ENCODE measurements at places on chromosomes 4 and X.

- peak; percentile 21 for DNase-seq
Observed at GRCh38 chrX:115367455-115367854, 77.9 kb downstream of the LUZP4 start.

- no peak for DNase-seq
Observed at GRCh38 chr4:147839200-147839599, 107.3 kb downstream of the ARHGAP10 start.

DNA sequence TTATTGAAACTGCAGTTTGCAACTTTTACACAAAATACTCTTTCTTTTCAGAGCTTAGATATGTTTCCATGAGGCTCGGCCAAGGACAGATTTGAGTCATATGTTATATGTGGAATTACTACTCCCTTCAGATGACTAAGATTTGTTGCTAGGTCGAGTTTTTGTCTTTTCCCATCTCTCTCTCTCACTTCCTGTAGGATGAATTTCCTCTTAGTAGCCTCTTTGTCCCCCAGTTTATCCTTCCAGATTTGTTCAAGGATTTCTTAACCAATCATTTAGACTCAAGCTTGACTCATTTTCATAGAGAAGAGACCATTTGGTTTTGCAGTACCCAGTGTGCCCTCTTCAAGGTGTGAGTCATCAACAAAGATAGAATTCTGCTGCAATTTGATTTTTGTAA, 209.2 kb downstream of the GLUD2 start:
- peak; percentile 10 for DNase-seq

DNA sequence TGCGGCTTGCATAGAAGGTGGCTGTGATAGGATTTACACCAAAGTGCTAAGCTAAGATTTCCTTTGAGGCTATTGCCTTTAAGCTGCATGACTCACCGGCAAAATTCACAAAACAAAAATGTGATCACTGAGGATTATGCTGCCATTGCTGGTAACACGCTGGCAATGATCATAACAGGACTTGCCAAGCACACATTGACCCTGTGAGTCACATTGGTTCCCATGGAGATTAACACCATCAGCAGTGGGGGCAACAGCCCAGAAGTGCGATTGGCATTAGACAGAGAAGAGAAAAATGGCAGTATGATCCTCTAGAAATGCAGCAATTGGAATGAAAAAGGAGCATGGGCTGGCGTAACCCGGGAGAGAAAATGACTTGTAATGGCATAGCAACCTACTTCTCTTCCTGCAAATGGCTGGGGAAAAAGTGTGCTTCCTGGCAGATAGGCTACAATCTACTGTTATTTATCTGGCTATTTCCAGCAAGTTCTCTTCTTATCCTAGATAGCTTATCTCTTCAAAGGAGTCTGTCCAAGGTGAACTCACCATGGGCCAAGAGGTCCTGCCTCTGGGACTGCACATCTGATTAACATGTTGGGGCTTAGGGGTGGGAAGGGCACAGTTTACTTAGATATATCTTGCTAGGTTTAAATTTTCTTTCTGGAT, 314.2 kb upstream of the IGFBP7 start:
- peak; percentile 96 for DNase-seq

- DNase-seq: no peak
Observed at GRCh38 chrX:1493877-1494510, 41.3 kb upstream of the ASMTL start.

DNA sequence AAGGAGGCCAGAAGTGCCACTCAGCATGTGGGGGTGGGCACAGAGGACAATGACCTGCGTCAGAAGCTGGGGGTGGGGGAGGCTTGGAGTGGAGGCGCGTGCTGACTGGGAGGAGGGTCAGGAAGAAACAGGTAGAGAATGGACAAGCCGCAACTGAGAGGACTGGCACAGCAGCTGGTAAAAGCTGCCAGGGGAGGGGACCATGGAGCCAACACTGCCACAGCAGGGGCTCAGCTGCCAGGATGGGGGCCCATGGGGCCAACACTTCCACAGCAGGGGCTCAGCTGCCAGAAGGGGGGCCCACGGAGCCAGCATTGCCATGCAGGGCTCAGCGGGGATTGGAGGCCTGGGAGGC, 19.1 kb downstream of the RNF212 start:
- DNase-seq: no peak

- no peak for DNase-seq
Observed at GRCh38 chr4:15792974-15793373, 14.8 kb downstream of the CD38 start.

DNA sequence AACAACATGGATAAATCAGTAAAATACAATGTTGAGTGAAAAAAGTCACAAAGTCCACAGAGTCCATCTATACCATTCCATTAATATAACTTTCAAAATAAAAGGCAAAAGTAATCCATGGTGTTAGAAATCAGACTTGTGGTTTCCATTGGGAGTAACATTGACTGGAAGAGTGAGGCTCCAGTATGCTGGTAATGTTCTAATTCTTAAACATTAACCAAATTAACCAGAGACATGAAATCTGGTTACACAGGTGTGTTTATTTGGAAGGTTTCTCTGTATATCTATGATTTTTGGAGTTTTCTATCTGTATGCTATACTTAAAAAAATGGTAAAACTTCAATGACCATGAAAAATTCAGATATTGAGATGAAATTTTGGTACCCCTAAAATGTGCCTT, 42.6 kb downstream of the SULT1B1 start:
- no peak for DNase-seq

GRCh38 chr4:134393592-134393991, 192.0 kb upstream of the PABPC4L start:
- no peak for DNase-seq

GRCh38 chr4:159106636-159107035, 3.8 kb downstream of the RAPGEF2 start:
- DNase-seq: no peak

DNA sequence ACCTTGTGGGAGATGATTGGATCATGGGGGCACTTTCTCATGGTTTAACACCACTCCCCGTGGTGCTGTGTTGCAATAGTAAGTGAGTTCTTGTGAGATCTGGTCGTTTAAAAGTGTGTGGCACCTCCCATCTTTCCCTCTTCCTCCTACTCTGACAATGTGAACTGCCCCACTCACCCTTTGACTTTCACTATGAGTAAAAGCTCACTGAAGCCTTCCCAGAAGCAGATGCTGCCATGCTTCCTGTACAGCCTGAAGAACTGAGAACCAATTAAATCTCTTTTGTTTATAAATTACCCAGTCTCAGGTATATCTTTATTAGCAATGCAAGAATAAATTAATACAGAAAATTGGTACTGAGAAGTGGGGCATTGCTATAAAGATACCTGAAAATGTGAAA, 509.6 kb upstream of the CT83 start:
- no peak for DNase-seq

- no peak for DNase-seq
Observed at GRCh38 chr4:44558031-44558605, 93.3 kb downstream of the YIPF7 start.

DNA sequence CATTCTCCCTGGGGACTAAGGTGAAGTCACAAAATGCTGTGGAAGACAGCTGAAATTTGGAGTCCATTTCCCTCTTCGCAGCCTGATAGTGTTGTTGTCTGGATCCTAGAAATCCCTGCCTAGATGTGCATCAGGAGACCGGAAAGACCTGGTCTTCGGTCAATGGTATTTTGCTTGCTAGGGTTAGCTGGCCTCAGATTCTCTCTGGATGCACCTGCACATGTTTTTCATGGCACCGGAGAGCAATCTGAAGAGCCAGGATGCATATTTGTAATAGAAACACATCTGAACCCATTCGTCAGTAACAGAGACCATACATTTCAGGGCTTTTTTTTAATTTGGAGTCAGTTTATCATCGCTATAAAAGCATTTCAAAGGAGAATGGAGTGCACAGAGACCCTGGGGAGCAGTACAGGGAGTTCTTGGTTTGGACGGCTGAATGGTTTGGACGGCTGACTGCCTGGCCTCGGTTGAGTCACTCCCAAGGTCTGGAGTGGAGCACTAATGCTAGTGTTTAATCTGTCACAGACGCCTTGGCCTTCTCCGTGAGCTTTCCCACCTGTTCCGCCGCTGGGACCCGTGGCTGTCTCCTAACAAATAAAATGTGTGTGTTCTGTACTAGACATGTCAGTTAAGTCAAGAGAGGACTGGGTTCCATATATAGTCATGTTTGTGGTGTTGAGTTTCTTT, 7.5 kb upstream of the PDLIM3 start:
- DNase-seq: no peak

- no peak for DNase-seq
Observed at GRCh38 chr4:184313058-184313581, 95.4 kb upstream of the ENPP6 start.

- no peak for DNase-seq
Observed at GRCh38 chr4:6990661-6991060, 52.5 kb upstream of the TADA2B start.

DNA sequence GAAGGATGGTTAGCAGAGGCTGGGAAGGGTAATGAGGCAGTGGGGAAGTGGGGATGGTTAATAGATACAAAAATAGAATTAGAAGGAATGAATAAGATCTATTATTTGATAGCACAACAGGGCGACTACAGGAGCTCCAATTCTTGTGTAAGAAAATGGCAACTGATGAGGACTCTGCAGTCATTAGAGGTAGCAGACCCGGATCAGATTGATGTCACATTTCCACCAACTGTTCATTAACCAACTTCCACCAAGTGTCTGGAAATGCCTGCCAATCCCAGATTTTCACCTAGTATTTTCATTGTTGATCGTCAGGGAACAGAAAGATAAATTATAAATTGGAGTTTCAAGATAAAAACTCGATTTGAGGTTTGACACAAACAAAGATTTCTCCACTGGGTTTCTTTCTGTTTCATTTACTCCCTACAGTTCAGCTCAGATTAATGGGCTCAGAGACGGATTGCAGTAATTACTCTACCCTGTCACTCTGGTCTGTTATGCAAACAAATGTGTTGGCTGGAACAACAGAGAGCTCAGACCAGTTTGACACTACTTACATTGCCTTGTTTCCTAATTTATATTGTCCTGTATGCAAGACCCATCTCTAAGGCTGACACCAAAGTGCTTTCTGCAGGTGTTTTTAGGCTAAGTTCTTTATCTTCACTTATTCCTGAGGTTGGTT, 909.2 kb upstream of the PRKX start:
- no peak for DNase-seq
